ENCODE measurements at places on chromosomes 16 and 17.

GRCh38 chr16:74468807-74469525 is 47.7 kb upstream of the CLEC18B start:
- DNase-seq: no peak

- DNase-seq: no peak
These were observed 56.1 kb upstream of the MAF start for GRCh38 chr16:79656553-79657115.

GRCh38 chr16:60295451-60295850 is 1561.3 kb upstream of the GOT2 start:
- no peak for DNase-seq

GRCh38 chr16:87335625-87336433 is 18.6 kb upstream of the C16orf95 start:
- no peak for DNase-seq

DNA sequence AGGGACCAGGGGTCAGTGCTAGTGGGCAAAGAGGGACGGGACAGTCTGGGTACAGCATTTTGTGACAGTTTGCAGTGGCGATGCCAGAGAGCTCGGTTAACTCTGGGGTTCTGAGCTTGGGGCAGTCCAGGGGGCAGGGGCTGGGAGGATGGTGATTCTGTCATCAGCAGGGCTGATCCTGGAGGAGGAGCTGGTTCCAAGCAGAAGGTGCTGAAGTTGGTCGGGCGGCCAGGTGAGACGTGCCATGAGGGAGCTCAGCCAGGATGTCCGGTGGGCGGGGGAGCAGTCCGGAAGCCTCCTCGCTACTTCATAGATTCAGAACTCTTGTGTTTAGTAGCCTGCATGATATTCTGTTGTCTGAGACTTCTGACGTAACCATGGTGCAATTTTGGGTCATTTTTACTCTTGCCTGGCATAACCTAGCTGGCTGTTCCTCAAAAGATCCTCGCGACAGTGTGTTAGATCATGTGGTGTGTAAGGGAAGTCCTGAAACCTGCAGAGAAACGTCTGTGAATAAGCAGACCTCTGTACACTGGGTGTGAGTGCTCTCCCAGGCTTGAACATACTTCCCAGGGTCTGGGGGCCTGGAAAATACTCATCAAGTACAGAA is 122.0 kb downstream of the CLEC16A start:
- no peak for DNase-seq

GRCh38 chr17:80952291-80952690 is 39.4 kb upstream of the CHMP6 start:
- no peak for DNase-seq

GRCh38 chr16:71746442-71747046 is 22.0 kb upstream of the PHLPP2 start:
- peak; percentile 23 for DNase-seq

DNA sequence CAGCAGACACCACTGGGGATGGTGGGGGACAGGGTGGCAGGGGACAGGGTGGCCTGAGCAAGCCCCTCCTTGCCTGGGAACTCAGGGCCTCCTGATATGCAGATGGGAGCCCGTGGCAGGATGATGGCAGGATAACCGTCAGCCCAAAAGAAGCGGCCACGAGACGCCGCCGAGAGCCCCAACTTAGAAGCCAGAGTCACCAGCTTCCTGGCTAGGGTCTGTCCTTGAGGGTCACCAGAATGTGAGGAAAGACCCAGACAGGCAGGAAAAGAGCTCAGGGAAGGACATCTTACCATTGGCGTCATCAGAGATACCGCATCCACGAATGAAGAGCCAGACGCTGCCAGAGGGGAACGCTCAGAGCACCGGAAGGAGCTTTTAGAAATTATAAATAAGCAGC is 19.4 kb downstream of the RAB40C start:
- DNase-seq: no peak

- no peak for DNase-seq
These were observed 2.3 kb upstream of the PHF12 start for GRCh38 chr17:28953444-28954118.
